ENCODE measurements at places on chromosomes 5 and 9.
A peak's percentile ranks its signal among the peaks of the same experiment; 100 is the strongest.

- DNase-seq: no peak
Measured at GRCh38 chr5:171592736-171593135, 173.3 kb downstream of the FGF18 start.

DNA sequence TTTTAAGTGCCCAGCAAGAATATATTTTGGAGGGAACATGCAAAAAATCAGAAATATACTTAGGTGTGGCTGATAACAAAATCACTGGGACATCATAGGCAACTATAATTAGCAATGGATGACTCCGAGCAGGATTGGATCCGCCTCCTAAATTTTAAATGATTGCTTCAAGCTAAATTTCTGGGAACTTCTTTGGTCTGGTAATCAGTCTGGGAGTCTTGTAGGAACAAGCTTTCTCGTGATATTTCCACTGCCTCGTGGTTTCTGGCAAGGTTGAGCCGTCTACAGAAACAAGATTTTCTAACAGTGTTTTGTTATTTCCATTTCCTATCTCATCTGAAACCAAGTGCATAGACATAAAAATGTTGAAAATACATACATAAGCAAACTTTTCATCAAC, 232.6 kb downstream of the BNC2 start:
- DNase-seq: no peak

DNA sequence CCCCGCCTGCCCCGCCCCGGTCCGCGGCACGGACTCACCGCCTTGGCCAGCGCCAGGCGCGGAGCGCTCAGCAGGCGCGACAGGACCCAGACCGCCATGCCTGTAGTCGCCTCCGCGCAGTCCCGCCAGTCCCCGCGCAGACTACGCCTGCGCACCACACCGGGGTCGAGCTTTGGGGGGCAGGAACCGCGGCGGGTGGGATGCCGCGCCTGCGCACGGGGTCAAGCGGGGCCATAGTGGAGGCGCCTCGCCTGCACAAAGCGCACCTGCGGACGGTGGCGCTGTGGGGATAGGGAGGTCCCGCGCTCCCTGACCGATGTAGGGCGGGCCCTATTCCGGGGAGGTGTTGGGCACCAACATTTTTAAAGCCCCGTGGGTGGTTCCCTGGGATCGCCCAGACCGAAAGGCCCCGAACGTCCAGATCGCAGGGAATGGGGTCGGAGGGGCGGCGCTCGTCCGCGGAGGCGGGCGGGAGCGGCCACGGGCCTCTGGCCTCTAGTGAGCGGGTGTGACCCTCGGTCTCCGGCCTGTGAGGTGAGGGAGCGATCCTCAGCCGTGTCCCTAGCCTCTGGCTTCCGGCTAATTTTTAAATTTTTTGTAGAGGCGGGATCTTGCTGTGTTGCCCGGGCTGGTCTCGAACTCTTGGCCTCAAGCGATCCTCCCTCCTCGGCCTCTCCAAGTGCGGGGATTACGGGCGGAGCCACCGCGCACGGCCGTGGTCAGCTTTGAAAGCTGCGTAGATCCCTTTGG, 70.8 kb upstream of the LPCAT1 start:
- DNase-seq: no peak

- DNase-seq: peak; percentile 37
Measured at GRCh38 chr5:135560858-135561257, 17.9 kb downstream of the CXCL14 start.

DNA sequence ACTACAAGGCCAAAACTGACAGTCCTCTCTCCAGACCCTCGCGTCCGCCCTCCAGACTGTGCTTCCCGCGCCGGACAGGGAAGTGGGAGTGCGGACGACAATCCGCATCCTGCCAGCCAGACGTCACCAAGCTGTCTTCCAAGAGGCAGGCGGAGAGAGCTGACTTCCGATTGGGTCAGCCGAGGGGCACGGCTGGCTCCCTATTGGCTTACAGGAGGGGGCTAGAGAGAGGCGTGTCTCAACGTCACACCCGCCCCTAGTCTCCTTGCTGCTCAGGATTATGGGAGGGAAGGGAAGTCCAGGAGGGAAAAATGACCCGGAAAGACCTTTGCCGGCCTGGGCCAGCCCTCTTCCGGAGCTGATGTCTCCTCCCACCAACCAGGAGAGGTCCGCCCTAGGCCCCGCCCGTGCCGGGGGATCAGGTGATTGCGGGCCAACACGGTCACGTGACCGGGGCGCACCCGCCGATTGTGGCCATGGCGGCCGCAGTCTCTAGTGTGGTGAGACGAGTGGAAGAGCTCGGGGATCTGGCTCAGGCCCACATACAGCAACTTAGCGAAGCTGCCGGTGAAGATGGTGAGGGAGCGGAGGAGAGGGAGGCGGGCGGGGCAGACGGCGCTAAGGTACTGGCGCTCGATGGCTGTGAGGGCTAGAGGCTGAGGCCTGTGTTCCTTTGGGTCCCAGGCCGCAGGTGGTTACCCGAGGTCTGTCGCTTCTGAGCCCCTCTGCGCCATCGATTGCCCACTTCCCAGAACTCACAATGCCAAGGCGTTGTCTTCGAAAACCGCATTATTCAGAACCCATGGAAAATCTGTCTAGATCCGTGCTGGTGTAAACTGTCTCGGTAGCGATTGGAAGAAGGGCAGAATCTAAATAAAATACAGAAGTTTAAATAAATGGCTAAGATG, at the start of gene RIMOC1:
TSS of gene RIMOC1 (plus strand) at position 453 of the 908 bp plus-strand sequence. CDS start at position 477, 24 bp downstream.
- peak; percentile 99 for DNase-seq

- DNase-seq: no peak
Measured at GRCh38 chr5:155620821-155621410, 607.4 kb downstream of the KIF4B start.

GRCh38 chr5:135238622-135239452, 160.2 kb downstream of the MACROH2A1 start:
- DNase-seq: no peak

- DNase-seq: no peak
Measured at GRCh38 chr9:133702798-133703590, 35.2 kb downstream of the SARDH start.

DNA sequence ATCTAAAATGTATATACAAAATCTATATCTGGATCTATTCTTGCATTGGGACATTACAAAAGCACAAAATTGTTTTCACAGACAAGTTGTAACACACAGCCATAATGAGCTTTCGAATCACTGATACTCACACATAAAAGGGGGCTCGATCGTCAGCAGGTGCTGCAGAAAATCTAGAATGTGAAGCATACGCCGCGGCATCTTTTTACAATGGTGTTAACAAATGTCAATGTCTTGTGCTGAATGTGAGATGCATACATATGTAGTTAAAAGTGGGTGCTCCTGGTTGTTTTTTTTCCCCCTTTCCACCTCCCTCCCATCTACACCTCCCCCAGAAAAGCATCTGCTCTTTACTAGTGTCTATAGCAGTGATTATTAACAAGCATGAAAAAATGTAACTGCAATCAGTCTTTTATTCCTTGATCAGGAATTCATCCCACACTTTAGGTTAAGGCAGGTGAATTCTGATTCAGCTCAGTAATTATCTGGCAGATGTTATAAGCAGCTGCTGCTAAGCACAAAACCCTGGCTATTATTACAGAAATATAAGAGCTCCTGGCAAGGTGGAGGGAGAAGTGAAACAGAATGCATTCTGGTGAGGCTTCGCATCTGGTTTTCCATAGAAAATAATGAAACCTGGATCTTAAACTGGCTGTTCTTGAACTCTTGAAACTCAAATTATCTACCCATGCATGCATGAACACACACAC, 114.1 kb downstream of the MPDZ start:
- DNase-seq: no peak

DNA sequence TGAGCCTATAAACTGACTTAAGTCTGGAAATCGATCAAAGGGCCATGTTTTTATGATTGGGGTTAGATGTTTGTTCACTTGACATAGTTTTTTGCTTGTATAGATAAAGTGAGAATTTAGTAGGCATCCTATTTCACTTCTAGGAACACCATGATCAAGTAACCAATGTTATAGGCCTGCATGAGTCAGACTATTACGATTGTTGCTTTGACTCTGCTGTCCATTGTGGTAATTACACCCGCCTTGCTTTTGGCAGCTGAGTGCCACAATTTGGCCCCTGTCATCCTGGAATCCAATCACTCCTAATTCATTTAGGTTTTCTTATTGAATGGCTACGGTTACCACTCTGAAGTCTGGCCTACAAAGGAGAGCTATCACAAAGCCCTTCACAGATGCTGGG, 67.8 kb upstream of the IL33 start:
- DNase-seq: no peak

GRCh38 chr9:19026375-19026774, 6.6 kb downstream of the SAXO1 start:
- no peak for DNase-seq

DNA sequence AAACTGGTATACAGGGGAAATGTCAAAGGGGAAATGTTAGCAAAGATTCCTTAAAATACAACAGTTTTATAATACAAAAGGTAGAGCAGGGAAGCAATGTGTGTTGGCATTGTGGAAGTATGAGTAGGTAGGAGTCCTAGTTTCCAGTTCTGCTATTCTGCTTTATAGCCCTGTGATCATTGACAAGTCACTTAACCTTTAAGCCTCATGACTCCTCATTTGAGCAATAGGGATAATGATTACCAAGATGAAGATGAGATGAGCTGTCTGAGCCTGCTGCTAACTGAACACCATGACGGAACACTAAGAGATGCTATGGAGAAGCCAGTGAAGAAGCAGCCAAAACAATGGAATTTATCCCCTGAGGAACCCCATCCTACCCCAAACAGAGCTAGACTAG, 251.7 kb downstream of the PAPPA start:
- DNase-seq: no peak

- no peak for DNase-seq
Measured at GRCh38 chr5:44160369-44160768, 228.9 kb downstream of the FGF10 start.

GRCh38 chr5:31614151-31615020, 24.5 kb upstream of the PDZD2 start:
- DNase-seq: no peak

DNA sequence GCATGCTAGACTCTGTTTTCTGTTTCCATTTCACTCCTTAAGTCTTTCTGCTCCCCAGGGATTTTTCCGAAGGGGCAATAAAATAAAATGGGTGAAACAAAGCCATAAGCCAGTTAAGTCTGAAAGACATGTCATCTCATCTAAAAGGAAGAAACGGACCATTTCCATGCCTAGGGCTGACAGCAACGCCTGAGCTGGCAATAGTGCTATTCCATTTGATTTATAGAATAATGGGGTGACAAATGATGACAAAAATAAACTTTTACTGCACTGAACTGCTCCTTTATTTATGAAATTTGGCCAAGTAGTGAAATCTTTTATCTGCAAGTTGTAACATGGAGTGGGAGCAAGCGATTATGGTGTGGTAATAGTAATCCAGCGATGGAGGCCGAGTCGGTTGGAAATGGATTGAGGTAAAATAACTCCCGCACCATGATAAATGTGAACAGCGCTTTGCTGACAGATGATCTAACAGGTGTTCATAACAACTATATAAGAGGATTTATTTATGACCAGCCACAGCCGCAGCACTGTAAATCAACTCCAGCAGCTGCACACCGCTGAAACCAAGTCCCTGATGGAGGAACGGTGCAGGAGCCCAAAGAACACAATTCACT, 219.8 kb upstream of the TBCA start:
- DNase-seq: no peak

- DNase-seq: no peak
Measured at GRCh38 chr9:98564714-98565113, 144.0 kb downstream of the GABBR2 start.

DNA sequence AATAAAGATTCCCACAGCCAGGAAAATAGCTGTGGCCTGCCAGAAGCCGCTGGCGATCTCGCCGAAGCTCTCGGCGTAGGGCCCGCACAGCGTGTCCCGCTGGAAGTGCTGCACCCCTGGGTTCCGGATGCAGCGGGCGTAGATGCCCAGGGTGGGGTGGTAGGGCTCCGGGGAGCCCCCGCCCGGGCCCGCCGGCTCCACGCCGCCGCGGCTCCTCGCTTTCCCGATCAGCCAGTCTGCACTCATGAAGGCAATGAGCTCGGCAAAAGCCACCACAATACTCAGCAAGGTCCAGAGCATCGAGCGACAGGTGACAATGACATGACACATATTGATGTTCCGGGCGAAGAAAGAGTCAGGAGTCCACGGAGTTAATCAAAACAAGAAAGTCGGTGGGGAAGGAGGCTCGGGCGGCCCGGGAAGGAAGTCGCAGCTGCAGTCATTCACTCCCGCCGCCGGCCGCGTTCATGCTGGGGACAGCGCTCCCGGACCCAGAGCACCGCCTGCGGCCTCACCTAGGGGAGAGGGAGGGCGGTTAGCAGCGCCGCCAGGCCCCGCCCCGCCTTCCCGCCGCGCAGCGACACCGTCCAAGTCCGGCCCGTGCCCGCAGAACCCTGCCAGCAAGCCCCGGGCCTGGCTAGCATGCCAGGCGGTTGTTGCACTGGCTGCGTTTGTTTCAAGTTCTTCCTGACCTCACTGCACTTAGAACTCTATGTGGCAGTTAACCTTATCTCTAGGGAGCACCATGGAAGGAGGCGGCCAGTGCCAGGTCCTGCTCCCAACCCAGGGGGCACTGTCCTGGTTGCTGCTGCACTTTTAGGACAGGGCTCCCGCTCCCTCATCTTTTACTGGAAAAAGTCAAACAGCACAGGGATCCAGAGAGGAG, 138.4 kb downstream of the LHFPL2 start:
- no peak for DNase-seq

DNA sequence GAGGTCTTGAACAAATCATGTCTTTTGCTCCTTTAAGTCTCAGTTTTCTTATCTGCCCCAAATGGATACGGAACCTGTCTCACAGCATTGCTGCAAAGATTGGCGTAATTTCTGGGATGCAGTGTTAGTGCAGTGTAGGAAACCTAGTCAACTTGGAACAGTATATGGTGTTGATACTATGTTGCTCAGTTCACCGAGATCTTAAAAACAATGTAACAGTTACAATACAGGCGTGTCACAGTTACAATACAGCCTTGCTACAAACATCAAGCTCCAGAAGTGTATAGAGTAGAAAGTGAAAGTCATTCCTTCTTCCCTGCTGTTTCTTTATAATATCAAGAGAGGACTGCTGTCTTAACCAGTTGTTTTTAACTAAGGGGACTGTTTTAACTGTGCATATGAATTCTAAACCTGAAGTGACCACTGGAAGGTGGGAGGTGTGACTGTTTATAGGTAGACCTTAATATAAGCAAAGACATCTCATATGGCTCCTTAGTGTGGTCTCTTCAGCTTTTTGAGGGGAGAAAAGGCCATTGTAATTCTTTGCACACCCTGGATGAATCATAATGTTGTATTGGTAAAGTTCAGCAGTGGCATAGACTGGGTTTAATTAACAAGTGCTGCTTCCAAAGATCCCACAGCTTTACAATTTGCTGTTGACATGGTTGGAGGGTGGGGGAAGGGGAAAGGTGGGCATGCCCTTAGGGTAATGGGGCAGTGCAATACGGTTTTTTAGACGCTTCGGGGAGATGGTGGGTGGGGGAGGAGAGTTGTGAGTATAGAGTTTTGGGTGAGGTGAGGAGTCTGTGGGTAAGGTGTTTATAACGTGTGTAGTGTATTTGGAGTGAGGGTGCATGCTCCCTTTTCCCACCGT, 12.9 kb downstream of the PRRC2B start:
- no peak for DNase-seq
